ENCODE measurements at places on chromosomes 4 and X.

GRCh38 chrX:136647677-136648360 lies at the start of gene CD40LG:
TSS of gene CD40LG (plus strand) at chrX:136648158. CDS start at chrX:136648249, 91 bp downstream.
- DNase-seq: no peak

DNA sequence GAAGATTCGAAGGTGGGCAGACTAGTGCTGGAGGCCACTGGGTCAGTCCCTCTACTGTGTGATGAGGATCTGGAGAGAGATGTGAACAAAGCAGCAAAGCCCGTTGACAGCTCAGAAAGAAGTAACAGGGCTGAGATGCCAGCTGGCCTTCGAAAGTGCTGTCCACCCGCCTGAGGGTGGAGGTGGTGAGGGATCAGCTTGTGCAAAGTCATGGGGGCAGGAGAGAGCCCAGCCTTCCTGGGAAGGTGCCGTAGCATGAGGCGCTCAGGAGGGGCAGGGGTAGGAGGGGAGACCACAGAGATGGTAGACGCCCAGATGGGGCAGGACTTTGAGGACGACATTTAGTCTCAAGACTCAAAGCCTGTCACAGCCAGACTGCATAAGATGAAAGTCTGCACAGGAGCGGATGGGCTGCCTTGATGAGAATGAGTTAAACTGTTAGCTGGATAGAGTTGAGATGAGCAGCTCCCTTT lies 19.7 kb downstream of the TBC1D14 start:
- no peak for DNase-seq

DNA sequence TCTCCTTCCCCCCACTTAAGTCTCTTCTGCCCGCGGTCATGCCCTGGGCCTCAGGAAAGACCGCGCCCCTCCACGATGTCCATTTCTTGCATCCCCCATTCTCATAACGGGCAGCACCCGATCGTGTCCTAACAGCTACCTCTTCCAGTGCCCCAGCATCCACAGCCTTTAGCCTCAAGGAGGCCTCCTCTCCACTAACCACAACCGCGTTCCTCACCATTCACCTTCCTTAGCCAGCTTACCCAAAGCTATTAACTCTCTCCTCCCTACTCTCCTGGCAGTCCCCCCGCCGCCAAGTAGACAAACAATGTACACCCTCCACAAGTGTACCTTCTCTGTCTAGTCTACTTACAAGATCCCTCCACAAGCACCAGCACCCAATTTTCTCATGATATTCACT lies 58.6 kb upstream of the PAGE5 start:
- DNase-seq: peak; percentile 1

DNA sequence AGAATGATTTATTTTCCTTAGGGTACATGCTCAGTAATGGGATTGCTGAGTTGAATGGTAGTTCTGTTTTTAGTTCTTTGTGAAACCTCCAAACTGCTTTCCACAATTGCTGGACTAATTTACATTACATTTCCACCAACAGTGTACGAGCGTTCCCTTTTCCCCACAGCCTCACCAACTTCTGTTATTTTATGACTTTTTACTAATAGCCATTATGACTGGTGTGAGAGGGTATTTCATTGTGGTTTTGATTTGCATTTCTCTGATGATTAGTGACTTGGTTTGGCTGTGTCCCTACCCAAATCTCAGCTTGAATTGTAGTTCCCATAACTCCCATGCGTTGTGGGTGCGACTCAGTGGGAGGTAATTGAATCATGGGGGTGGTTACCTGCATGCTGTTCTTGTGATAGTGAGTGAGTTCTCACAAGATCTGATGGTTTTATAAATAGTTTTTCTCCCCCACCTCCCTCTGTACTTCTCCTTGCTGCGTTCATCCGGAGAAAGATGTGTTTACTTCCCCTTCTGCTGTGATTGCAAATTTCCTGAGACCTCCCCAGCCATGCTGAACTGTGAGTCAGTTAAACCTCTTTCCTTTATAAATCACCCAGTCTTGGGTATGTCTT lies 95.1 kb downstream of the GBA3 start:
- no peak for DNase-seq

- no peak for DNase-seq
Observed at GRCh38 chr4:99104153-99104552, 15.6 kb upstream of the ADH5 start.

GRCh38 chrX:18575744-18576143 lies 96.2 kb downstream of the RS1 start:
- no peak for DNase-seq

GRCh38 chr4:2296631-2297601 lies 35.0 kb upstream of the MXD4 start:
- no peak for DNase-seq

- no peak for DNase-seq
Observed at GRCh38 chrX:99938464-99938863, 471.6 kb downstream of the PCDH19 start.

- no peak for DNase-seq
Observed at GRCh38 chrX:641671-642435, 11.3 kb downstream of the SHOX start.

GRCh38 chr4:78737035-78737434 lies 39.1 kb upstream of the BMP2K start:
- DNase-seq: no peak

- no peak for DNase-seq
Observed at GRCh38 chrX:21158678-21159077, 215.5 kb upstream of the CNKSR2 start.

- no peak for DNase-seq
Observed at GRCh38 chr4:108919226-108919893, 156.5 kb upstream of the ETNPPL start.

DNA sequence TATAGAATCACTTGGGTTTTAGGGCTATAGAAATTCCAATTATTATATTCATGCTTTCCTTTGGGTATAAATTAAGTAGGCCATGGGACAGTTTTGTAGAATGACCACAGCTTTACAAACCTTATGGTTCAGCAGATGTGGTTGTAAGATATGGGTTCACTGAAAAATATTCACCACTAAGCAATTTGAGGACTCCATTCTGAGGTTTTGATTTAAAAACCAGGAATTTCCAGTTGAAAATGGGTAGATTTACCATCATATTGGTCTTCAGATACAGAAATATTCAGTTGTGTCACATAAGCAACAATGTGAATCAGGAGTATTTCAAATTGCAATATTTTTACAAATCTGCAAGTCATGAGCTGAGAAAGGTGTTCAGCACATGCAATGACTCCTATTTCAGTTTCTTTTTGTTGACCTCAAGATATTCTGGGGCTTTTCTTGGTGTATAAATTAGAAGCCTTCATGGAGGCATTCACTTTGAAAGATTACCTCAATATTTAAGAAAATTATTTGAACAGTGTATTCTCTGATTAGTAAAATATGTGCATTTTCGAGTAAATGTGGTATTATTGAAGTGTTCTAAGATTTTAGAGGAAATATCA lies 218.4 kb upstream of the HCCS start:
- DNase-seq: no peak

DNA sequence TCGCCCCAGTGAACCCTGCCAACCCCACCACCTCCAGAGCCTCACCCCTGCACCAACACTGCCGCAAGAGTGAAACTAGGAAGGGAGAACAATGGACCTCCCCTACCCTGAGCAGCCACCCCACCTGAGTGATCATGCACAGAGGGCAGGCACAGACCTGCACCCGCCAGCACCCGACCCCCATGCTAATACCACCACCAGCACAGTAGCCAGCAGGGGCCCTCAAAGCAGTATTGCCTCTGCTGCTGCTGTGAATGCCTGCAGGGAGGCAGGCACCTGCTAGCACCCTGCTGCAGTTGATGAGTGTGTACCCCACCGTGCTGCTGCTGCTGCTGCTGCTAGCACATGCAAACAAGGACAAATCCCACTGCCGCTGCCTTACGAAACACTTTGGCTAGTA lies 100.1 kb downstream of the RAB28 start:
- no peak for DNase-seq

- no peak for DNase-seq
Observed at GRCh38 chr4:168434993-168435392, 45.3 kb downstream of the DDX60L start.

- DNase-seq: no peak
Observed at GRCh38 chr4:76233083-76233482, 18.4 kb upstream of the FAM47E start.

DNA sequence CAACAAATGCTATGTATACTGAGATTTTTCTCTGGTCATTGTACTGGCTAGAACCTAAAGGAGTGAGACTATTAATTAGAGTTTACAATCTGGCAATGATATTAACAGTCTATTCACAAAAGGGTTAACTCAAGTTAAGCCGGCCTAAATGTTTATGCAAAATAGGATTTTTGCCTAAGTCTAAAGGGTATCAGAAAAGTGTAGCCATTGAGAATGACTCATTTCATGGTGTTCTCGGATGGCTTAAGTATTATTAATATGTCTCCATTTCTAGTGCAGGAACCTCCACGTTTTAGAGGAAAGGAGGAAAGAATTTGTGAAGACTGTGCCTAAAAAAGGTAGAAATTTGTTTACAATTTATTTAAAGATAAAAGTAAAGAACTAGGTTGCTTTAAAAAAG lies 29.8 kb downstream of the DYNLT3 start:
- DNase-seq: no peak

DNA sequence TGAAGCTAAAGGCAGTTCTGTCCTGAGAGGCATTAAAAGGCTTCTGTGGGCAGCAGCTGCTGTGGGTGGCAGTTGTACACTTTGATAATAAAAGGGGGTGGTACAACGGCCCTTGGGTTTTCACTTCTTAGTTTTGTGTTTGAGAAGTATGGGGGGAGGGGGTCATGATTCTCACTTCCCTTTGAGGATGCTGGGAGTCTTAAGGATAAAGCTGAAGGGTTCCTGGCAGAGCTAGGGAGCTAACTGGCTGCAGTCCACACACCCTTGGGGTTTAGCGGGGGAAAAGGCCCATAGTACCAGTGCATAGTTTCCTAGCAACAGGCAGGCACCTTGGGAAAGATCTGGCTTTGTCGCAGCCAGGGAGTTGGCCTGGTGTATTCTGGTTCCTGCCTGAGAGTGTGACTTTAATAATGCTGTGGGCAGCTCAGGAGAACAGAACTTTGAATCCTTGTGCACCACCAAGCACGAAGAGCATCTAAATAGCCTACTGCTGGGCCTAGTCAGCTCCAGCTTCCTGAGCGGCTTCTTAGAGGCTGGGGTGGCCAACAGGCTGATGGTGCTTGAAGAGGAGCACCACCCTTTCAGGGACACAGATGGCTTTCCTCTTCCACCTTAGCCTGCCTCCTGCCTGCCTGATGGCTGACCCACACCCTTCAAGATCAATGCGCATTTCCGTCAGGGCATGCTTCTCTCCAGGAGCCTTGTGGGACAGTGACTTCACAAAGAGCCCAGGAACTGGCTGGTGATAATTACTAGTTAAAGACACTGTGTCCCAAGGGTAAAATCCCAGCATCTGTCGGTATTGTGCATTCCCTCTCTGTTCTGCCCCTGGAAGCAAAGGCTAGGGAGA lies 12.5 kb downstream of the ZBTB33 start:
- no peak for DNase-seq

GRCh38 chr4:151906438-151906837 lies 145.6 kb upstream of the GATB start:
- no peak for DNase-seq

GRCh38 chrX:118249146-118249545 lies 96.8 kb upstream of the WDR44 start:
- DNase-seq: no peak

DNA sequence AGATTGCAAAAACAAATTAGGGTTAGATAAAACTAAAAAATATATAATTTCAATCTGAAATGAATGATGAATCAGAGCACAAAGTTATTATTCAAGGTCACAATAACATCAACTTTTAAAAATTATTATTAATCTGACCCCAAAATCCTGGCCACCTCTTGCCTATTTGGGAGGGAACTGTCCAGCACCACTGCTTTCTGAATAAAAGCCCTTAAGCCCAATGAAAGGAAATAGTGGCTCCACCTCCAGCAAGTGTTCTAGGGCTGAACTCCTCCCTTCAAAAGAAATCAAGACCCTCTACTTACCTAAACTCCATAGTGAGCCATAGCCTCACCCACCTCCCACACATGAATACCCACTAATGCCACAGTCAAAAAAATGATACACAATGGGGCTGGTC lies 208.2 kb downstream of the PARM1 start:
- DNase-seq: no peak

GRCh38 chr4:39362827-39363226 lies 3.3 kb downstream of the RFC1 start:
- DNase-seq: no peak

GRCh38 chr4:53709693-53710092 lies 118.4 kb upstream of the LNX1 start:
- no peak for DNase-seq

DNA sequence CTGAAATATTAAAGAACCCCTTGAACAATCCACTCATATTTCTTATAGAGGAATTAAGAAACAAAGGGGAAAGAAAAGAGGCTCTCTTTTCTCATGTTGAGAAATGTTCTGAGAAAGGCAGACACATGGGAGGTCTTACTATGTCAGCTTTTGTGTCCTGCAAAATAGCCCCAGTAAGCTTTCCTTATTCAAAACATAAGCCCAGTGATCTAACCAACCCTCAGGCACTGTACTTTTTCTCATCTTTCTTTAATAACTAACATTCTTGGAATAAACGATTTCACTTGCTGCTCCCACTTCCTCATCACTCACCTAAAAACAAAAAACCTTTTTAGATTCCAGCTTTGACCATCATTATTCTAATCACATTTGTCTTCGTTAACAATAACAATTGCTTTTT lies 115.9 kb downstream of the GLRA3 start:
- no peak for DNase-seq

GRCh38 chr4:52933738-52934137 lies 71.6 kb downstream of the RASL11B start:
- no peak for DNase-seq

DNA sequence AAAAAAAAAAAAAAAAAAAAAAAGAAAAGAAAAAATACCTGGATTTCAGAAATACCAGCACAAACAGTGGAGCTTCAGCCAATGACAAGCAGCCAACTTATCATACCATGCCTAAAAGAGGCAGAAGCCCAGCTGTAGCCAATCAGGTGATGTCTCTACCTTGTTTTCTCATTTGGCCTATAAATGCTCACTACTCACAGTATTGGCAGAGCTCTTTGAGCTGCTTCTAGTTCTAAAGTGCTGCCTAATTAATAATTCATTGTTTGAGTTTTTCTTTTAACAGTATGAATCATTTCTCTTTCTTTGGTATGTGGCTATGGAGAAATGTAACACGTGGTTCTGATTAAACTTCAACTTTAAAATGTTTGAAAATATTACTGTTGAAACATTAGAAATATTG lies 188.8 kb upstream of the TECRL start:
- no peak for DNase-seq

- no peak for DNase-seq
Observed at GRCh38 chrX:45506149-45506730, 305.6 kb upstream of the DIPK2B start.

Data from HTR-8/SVneo (cell line).